Stimulated activated CD8-positive, alpha-beta memory T cell treated with anti-CD3 and anti-CD28 coated beads, Interleukin-15, amount 100 ng/mL, for 4 hours (primary cell): ENCODE measurements at places on chromosomes 4 and X.

DNA sequence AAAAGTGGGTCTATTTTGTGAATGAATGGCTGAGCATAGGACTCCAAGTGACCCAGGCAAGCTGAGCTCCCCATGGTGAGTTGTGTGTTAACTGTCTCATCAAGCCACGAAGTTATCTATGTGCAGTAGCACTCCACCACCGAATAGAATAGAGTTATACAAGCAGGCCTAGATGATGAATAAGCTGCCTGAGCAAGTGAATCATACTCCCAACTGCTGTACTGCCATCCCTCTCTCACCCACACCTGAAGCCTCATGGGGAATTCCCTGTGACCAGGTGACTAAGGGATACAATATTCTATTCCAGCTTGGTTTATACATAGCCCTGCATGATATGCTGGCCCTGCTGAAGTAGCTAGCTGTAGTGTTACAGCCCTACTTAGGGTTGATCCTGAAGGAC, 38.7 kb downstream of the KDM5C start:
- DNase-seq, result no peak

GRCh38 chrX:150887906-150888465, 10.5 kb downstream of the CD99L2 start:
- no peak for DNase-seq

DNA sequence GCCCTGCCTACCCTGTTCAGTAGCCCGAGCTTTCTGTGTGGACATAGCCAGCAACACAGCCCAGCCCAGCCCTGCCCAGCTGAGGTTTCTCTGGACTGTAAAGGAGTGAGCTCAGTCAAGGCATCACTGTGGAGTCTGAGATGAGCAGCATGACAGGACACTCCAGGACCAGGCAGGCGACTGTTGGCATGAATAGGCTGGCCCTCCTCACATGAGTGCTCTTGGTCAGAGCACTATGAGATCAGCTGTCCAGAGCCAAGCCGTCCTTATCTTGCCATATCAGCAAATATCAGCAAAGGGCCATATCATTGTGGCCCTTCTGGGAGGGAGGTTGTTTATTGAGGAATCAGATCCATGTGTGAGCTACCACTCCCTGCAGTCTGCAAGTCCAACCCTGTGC, 30.9 kb downstream of the REELD1 start:
- DNase-seq, result no peak

- no peak for DNase-seq
Measured at GRCh38 chr4:5078009-5078408, 26.7 kb downstream of the STK32B start.

- DNase-seq, result no peak
Measured at GRCh38 chrX:101287402-101287801, 3.7 kb downstream of the TAF7L start.

DNA sequence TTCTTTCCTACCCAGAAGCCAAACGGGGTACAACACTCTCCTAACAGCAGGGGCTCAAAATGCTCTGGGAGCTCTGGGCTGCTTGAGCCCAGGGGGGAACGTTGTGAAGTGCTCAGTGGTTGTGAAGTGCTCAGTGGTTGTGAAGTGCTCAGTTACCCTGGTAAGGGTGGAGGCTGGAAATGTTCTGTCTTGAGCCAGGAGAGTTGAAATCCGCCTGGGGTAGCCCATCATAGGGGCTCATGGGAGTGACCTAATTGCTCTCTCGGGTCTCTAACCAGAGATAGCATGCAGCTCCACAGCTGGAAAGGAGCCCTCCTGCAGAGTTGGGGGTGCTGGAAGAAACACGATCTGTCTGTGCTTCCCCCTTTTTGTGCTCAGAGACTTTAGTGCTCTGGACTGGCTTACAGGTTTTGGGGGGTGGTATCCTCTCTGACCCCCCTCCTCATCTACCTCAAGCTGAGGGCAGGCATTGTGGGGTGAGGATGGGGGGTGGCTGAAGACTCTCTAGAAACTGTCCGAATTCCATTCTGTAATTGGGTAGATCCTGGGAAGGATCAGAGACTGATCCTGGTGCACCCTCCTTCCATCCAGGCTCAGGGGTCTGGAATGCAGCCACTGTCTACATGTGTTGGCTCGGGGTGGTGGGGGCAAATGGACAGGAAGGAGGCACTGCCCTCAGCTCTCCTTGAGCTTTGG, 2.7 kb downstream of the EFNB1 start:
- DNase-seq, result no peak

GRCh38 chr4:2806390-2807355, 13.8 kb downstream of the SH3BP2 start:
- DNase-seq, result no peak

DNA sequence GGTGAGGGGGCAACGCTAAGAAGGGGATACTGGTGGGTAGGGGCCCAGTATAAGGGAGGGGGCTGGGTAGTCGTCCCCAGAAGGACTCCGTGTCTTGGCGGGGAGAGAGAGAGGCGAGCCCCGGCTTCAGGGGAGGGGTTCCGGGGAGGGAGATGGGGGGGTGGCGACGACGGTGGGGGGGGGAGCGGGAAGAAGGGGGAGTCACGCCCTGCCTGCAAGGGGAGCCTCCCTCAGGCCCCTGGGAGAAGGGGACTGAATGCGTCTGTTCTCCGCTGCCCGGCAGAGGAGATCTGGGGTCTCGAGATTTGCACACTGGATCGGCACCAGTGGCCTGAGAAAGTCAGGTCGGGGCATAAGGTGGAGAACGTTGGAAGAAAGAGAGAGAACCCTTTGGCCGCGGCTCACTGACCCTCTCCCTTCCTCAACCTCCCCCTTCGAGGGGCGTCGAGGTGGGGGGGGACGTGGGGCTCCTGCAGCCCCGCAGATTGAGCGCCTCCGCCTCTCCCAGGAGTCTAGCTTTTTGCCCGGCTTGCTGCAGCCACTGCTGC, 609 bp upstream of the BCORL1 start:
- DNase-seq, result no peak

- no peak for DNase-seq
Measured at GRCh38 chr4:1080961-1081688, 32.2 kb downstream of the RNF212 start.

DNA sequence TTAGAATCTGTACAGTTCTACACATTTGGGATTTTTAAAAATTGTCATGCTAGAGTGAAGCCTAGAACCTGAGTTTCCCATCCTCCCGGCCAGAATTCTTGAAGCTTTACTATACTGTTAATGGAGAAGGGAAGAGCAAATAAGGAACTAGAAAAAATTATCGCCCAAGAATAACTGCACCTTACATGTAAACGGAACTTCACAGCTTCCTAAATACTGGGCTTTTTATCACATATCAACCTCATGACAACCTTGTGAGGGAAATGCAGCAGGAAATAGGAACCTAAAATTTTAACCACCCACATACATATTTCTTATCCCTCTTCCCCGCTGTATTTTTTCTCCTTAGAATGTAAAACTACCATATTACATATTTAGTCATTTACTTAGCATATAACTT, 19.3 kb downstream of the ARHGEF9 start:
- no peak for DNase-seq

- DNase-seq, result no peak
Measured at GRCh38 chr4:20354120-20354519, 102.4 kb downstream of the SLIT2 start.

- no peak for DNase-seq
Measured at GRCh38 chrX:149513825-149514428, 8.8 kb upstream of the IDS start.

GRCh38 chr4:79287718-79288117, 38.1 kb downstream of the NAA11 start:
- no peak for DNase-seq

GRCh38 chr4:113513382-113513781, 248.2 kb downstream of the CAMK2D start:
- DNase-seq, result no peak

DNA sequence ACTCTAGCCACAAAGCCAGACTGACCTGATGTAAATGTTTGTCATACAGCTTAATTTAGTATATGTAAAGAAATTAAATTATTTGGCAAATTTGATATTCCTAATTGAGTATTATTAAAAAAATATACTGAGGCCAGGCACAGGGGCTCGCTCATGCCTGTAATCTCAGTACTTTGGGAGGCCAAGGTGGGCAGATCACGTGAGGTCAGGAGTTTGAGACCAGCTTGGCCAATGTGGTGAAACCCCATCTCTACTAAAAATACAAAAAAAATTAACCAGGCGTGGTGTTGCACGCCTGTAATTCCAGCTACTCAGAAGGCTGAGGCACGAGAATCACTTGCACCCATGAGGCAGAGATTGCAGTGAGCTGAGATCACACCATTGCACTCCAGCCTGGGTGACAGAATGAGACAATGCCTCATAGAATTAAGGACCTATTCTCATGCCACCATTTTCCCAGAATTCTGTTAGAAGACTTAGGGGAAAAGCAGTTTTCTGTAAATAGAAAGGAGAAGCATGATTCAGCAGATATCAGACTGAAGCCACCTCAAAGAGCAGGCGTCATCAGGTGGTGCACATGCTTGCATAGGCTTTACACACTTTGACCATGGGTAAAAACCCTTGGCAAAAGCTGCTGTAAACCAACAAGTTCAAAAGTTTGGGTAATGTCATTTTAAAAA, 6.1 kb downstream of the UBQLN2 start:
- no peak for DNase-seq
